ENCODE measurements at places on chromosomes 2 and 18.

DNA sequence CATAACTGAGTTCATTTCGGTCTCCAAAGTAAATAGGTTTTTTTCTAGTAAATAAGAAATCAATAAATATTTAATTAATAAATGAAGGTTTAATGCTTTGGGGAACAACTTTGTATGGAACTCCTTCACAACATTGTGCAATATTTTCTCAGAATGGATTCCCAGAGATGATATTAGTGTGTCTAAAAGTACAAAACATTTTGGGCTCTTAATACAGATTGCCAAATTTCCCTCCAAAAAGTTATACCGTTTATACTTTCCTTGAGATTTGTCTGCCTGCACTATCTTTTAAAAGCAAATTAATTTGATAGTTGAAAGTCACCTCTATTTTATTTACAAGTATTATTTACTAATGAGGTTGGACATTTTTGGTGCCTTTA is 151.8 kb downstream of the FAM161A start:
- no peak for DNase-seq

- DNase-seq, result no peak
These were observed 437.7 kb downstream of the SATB2 start for GRCh38 chr2:199019898-199020507.

- no peak for DNase-seq
These were observed 7.4 kb downstream of the CTDSP1 start for GRCh38 chr2:218406949-218407618.

- DNase-seq, result no peak
These were observed 1.2 kb downstream of the ME2 start for GRCh38 chr18:50880119-50880465.

DNA sequence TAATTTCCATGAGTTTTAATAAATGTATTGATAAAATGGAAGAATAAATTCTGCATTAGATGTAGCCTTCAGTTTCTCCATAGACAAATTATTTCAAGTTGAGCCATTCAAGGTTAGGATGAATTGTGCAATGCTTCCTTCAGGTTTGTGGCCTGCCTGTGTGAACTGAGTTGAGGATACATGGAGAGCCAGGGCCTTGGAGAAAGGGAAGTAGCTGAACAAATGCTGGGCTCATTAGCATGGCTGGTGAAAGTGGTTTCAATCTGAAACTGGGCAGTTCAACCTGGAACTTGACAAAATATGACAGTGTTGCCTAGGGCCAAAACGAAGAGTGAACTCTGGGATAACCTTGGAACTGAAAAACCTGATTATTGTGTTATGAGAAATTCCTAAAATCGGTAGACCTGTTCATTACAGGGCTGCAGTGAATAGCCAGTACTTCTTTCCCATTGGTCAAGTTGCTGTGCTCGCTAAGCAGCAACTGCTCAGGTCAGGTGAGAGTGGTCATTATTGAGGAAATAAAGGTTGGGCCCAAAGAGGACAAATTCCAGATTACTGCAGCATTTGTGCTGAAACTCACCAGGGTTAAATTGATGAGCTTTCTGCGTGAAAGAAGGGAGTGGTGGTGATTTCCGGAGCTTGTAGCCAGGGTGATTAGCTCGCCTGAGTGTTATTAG is 12.7 kb downstream of the INPP1 start:
- DNase-seq, result no peak

- DNase-seq, result no peak
These were observed 86.2 kb downstream of the MCFD2 start for GRCh38 chr2:46829231-46829995.

DNA sequence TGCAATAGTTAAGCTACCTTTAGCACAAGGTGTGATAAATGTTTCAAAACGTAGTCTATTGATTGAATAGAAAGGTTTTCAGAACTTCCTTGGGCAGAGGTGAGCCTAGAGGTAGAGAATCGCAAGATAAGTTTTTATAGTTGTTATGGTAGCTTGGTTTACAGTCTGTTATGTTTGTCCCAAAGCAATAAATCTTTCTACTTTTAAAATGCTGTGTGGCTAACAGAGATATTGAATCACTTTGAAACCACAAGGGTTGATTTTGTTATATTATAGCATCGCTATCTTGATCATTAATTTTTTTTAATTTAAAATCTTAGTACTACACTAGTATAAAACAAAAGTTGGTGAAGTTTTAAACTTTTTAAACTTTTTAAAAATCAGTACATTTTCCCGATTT is 126.7 kb downstream of the TMEM182 start:
- DNase-seq, result no peak

GRCh38 chr2:24873619-24874018 is 46.4 kb downstream of the ADCY3 start:
- DNase-seq, result no peak

- DNase-seq, result no peak
These were observed 154.6 kb downstream of the THADA start for GRCh38 chr2:43441195-43441594.

DNA sequence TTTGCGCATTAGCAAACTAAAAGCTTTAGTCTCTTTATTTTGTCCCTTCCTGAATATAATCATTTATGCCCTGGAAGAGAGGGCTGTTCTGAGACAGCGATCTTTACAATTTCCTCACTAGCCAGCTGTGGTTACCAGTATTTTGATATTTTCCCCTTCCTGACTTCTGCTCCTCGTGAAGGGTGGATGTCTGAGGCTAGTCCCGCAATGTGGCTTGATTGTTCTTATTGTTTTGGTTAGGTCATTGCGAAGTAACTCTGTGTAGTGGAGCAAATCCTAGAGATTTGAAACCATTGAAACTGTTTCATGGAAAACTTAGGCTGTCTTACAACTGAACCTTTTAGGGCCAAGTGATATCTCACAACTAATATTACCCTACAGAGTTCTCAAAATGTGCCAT is 2.4 kb downstream of the MRPL33 start:
- DNase-seq, result no peak

GRCh38 chr2:172087207-172087779 is 2.0 kb downstream of the DLX1 start:
- DNase-seq, result no peak

DNA sequence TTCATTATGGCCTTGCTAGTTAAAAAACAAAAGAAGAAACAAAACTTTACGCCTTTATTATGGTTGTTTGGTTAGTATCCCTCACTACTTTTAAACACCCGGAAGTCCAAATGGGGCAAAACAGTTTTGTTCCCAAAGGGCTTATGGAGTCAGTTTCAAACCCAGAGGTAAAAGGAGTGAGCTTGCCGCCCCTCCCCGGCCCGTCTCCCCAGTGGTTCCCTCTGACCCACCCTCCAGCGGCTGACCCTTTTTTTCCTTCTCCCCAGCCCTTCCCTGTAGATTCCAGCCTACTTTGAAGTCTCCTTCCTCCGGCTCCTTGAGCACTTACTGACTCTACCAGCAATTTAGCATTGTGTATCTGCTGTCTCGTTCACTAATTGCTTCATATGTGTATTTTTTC is 209.2 kb downstream of the ICOS start:
- no peak for DNase-seq
